ENCODE measurements at places on chromosomes 2 and 18.

DNA sequence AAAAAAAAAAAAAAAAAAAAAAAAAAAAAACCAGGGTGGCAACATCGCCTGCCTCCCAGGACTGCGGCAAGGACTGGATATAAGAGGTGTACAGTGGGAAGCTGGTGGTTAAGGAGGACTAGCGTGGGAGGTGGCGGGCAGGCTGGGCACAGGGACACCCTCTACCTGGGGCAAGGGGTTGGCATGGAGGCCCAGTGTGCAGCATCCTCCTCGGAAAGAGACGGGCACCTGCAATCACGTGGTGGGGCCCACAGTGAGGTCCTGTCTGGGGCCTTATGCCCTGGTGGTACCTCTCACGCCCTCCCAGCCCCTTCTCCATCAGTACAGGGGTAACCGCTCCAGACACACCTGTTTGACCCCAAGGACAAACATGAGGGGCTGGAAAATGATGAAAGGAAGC is 27.9 kb downstream of the PXDN start:
- H3K27me3 ChIP-seq: peaks cover 9% of the 10 kb centered on the region
- peaks cover 66% of the 10 kb centered on the region for H3K4me1 ChIP-seq
- H3K4me3 ChIP-seq: no peak overlapping the region

- no peak for DNase-seq
- H3K27ac ChIP-seq: peak overlapping the region; percentile 94
- peak overlapping the region; percentile 61 for H3K4me3 ChIP-seq
- peaks cover 11% of the 10 kb centered on the region for H3K36me3 ChIP-seq
- H3K4me1 ChIP-seq: peaks cover 31% of the 10 kb centered on the region
Measured at GRCh38 chr2:119707117-119708087, 28.4 kb downstream of the TMEM177 start.

GRCh38 chr2:212712466-212712865 is 173.9 kb upstream of the ERBB4 start:
- no peaks in the 10 kb centered on the region for H3K36me3 ChIP-seq
- no peak overlapping the region for H3K4me3 ChIP-seq
- DNase-seq: no peak
- H3K4me1 ChIP-seq: no peaks in the 10 kb centered on the region
- no peak overlapping the region for H3K27ac ChIP-seq
- peaks cover 2% of the 10 kb centered on the region for H3K27me3 ChIP-seq

DNA sequence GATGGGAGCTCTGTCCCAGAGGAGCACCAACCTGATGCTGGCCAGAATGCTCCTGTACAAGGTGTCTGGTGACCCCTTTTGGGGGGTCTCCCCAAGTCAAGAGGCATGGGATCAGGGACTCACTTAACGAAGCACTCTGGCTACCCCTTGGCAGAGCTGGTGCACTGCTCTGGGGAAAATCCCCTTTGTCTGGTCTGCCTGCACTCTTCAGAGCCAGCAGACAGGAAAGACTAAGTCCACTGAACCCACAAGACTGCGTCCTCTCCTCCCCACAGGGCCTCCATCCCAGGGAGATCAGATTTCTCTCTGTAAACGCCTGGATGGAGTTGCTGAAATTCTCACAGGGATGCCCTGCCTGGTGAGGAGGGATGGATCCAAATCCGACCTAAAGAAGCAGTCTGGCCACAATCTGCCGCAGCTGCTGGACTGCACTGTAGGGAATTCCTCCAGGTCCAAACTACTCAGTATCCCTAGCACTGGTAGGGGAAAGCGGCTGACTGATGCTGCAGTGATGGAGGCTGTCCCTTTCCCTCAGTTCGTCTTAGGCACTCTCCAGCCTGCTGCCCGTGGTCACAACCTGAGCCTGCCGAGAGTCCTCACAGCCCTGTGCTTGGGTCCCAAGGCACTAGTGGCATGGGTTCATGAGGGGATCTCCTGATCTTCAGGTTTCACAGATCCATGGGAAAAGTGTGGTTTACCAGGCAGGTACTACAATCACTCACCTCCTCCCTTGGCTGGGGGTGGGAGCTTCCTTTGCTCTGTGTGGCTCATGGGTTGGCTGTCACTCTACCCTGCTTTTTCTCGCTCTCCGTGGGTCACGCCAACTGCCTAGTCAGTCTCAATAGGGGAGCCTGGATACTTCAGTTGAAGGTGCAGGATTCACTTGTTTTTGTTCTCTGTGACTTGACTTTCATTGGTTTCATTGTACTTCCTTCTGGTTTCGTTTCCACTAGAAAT is 98.6 kb downstream of the SLC4A10 start:
- H3K27ac ChIP-seq: no peak overlapping the region
- H3K36me3 ChIP-seq: no peaks in the 10 kb centered on the region
- H3K4me3 ChIP-seq: no peak overlapping the region
- DNase-seq: no peak

DNA sequence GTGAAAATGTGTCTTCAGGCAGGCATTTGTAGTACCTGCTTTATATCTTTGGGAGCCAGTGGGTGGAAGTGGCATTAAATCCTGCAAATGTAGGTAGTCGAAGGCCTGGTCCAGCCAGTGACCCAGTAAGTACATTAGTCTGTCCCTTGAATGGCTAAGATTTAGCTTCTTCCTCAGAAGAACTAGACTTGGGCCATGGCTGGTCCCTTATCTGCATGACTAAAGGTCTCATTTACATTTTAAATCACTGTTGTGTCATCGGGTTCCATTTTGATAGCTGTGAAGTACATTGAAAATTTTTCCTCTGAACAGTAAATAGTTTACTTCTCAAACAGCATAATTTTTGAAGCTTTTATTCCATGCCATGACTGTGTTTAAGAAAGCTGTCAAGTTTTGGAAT is 438.4 kb upstream of the KLHL29 start:
- no peaks in the 10 kb centered on the region for H3K27me3 ChIP-seq
- H3K36me3 ChIP-seq: no peaks in the 10 kb centered on the region
- no peaks in the 10 kb centered on the region for H3K4me1 ChIP-seq
- H3K27ac ChIP-seq: no peak overlapping the region

- no peaks in the 10 kb centered on the region for H3K36me3 ChIP-seq
- no peak overlapping the region for H3K4me3 ChIP-seq
- no peaks in the 10 kb centered on the region for H3K27me3 ChIP-seq
- H3K4me1 ChIP-seq: peaks cover 2% of the 10 kb centered on the region
- no peak for DNase-seq
- H3K27ac ChIP-seq: no peak overlapping the region
Measured at GRCh38 chr18:24514439-24514838, 54.0 kb downstream of the HRH4 start.

GRCh38 chr18:22210311-22210754 is 40.9 kb downstream of the GATA6 start:
- H3K27me3 ChIP-seq: no peaks in the 10 kb centered on the region
- no peaks in the 10 kb centered on the region for H3K4me1 ChIP-seq
- no peak for DNase-seq
- no peak overlapping the region for H3K4me3 ChIP-seq

- H3K4me3 ChIP-seq: no peak overlapping the region
- peaks cover 7% of the 10 kb centered on the region for H3K4me1 ChIP-seq
- peaks cover 5% of the 10 kb centered on the region for H3K27me3 ChIP-seq
- no peaks in the 10 kb centered on the region for H3K36me3 ChIP-seq
- H3K27ac ChIP-seq: no peak overlapping the region
Measured at GRCh38 chr2:55090702-55091101, 40.5 kb upstream of the RTN4 start.

- no peaks in the 10 kb centered on the region for H3K36me3 ChIP-seq
- DNase-seq: peak; percentile 49
- H3K4me1 ChIP-seq: peaks cover 65% of the 10 kb centered on the region
- peak overlapping the region; percentile 96 for H3K27ac ChIP-seq
- H3K27me3 ChIP-seq: peaks cover 15% of the 10 kb centered on the region
Measured at GRCh38 chr2:235639428-235639773, 145.6 kb downstream of the AGAP1 start.

DNA sequence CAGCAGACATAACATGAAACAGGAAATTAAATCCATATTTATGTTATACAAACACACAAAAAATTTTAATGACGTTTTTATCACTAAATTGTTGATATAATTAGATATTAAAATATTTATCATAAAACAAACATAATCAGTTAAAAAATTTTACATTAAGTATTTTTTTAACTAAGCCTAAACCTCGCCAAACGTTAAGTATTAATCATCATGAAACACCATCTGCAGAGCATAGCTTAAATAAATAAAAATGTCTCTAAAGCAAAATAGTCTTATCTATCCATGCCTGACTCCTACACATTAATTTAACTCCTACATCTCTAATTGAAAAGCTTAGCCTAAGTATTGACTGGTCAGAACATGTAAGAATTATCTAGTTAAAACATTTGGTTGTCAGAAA is 271.6 kb upstream of the RND3 start:
- DNase-seq: no peak
- H3K36me3 ChIP-seq: no peaks in the 10 kb centered on the region
- H3K27me3 ChIP-seq: no peaks in the 10 kb centered on the region

- no peaks in the 10 kb centered on the region for H3K36me3 ChIP-seq
- H3K4me1 ChIP-seq: no peaks in the 10 kb centered on the region
- no peak overlapping the region for H3K27ac ChIP-seq
- no peak for DNase-seq
- H3K4me3 ChIP-seq: no peak overlapping the region
Measured at GRCh38 chr2:167127135-167127534, 238.9 kb downstream of the XIRP2 start.

- no peak for DNase-seq
- peaks cover 4% of the 10 kb centered on the region for H3K27me3 ChIP-seq
- no peaks in the 10 kb centered on the region for H3K36me3 ChIP-seq
- no peak overlapping the region for H3K4me3 ChIP-seq
- H3K27ac ChIP-seq: no peak overlapping the region
Measured at GRCh38 chr2:98743835-98744234, 12.9 kb upstream of the MGAT4A start.

DNA sequence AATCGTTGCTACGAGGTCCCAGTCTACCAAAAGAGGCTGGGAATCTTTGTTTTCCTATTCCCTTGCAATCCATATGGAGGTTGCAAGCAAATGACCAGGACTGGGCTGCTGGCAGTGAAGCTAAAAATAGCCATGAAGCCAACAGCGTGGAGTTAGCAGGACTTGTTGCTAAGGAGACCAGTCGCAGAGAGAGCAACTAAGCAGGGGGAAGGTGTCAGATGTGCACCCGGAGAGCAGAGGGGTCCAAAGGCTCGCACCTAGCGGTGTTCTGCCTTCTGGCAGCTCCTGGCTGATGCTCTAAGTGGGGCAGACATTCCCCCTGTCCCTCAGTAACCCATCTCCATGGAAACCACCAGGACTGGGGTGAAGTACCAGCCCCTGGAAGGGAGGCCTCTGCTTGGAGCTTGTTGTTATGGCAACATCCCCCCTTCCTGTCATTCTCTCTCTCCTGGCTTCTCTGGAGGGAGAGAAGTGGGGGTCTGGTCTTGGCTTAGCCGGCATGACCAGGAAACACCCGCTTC is 84.6 kb downstream of the DNMT3A start:
- H3K27ac ChIP-seq: peak overlapping the region; percentile 97
- DNase-seq: peak; percentile 60
- peak overlapping the region; percentile 63 for H3K4me3 ChIP-seq
- H3K27me3 ChIP-seq: peaks cover 14% of the 10 kb centered on the region
- H3K4me1 ChIP-seq: peaks cover 58% of the 10 kb centered on the region
- H3K36me3 ChIP-seq: peaks cover 16% of the 10 kb centered on the region

DNA sequence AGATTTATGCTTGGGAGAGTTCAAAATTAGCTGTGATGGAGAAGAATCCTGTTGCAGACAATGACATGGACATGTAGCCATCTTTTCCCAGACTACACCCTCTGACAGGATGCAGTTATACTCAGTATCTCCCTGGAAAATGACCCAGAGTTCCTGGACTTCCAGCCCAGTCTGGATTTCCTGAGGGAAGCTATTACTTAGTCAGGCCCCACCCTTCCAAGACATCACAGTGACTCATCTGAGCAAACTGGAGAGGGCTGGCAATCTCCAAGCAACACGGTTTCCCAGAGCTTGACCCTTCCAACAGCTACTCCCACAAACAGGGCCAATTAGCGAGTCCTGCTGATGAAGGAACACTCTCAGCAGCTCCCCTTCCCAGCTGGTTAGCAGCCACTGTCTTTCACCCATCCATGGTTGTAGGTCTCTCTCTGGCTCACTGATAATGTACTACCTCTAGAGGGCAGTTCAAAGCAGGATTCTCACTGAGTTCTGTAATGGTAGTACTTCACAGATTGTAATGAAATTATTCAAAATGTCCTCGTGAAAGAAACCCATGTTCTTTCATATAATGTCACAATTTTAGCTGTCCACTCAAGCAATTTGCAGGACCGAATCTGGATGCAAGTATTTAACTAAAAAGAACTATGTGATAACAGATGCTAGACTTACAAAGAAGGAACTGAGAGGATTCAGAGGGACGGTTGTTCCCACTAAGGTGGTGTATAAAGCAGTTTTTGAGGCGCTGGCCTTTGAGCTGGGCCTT is 110.2 kb downstream of the MDH1 start:
- DNase-seq: no peak
- H3K27ac ChIP-seq: no peak overlapping the region
- no peak overlapping the region for H3K4me3 ChIP-seq
- no peaks in the 10 kb centered on the region for H3K27me3 ChIP-seq
- H3K4me1 ChIP-seq: peaks cover 4% of the 10 kb centered on the region

DNA sequence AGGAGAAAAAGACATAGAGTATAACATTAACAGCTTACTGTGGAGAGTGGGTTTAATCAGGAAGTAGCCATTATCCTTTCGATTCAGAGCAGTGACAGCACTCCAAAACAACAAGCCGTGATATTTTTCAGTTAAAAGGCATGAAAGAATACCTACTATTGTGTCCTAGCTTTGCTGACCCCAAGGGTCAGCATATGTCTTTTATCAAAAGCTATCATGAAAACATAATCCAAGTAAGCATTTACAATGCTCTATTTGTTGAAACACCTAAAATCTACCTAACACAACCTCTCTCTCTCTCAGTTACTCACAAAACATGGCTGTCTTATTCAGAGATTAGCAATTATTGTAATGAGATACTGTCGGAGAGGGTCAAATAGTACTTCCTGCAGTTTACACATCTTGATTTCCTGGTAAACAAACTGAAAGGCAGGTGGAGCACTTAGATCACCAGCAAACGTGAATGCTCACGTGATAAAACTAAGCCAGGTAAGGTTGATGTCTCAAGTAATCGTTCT is 100.0 kb downstream of the BAZ2B start:
- H3K36me3 ChIP-seq: peaks cover 4% of the 10 kb centered on the region
- H3K27ac ChIP-seq: peak overlapping the region; percentile 33
- H3K27me3 ChIP-seq: no peaks in the 10 kb centered on the region
- peaks cover 19% of the 10 kb centered on the region for H3K4me1 ChIP-seq
- H3K4me3 ChIP-seq: no peak overlapping the region

GRCh38 chr2:70188460-70188859 is 2.4 kb downstream of the C2orf42 start:
- no peak overlapping the region for H3K27ac ChIP-seq
- peaks cover 2% of the 10 kb centered on the region for H3K4me1 ChIP-seq
- H3K36me3 ChIP-seq: no peaks in the 10 kb centered on the region
